Vagina (tissue), 2 donors: ENCODE measurements at places on chromosomes 2 and 18. TPM values are rescaled to one million over a fixed set of nuclear protein-coding genes. Genes with fewer than 3 reads are reported as not detected.

DNA sequence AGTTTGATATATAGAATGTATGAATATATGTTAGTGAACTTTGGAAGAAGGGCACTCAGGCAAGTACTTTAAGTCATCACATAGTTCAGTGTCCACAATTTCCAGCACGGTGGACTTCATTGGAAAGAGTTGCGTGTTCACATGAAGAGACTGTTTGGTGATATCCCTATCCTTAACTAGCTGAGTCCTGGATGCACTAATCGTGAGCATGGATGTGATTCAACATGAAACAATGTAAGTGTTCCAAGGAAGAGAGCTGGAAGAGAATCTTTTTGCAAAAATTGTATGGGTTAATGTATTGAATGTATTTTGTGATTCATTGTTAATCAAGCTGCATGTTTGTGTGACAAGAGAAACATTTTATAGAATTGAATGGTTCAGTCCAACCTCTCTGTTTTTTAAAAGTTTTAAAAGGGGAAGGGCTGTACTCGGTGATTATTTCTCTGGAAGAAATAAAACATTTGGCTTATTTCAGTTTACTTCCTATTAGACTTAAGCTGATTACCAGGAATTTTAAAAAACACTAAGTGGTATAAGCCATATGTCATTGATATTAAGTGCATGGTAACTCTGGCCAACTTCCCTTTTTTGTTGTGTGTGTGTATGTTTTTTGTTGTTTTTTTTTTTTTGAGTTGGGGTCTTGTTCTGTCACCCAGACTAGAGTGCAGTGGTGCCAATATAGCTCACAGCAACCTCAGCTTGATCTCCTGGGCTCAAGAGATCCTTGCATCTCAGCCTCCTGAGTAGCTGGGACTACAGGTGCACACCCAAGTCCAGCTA is 8.6 kb downstream of the XRCC5 start:
- DNase-seq, result no peak

DNA sequence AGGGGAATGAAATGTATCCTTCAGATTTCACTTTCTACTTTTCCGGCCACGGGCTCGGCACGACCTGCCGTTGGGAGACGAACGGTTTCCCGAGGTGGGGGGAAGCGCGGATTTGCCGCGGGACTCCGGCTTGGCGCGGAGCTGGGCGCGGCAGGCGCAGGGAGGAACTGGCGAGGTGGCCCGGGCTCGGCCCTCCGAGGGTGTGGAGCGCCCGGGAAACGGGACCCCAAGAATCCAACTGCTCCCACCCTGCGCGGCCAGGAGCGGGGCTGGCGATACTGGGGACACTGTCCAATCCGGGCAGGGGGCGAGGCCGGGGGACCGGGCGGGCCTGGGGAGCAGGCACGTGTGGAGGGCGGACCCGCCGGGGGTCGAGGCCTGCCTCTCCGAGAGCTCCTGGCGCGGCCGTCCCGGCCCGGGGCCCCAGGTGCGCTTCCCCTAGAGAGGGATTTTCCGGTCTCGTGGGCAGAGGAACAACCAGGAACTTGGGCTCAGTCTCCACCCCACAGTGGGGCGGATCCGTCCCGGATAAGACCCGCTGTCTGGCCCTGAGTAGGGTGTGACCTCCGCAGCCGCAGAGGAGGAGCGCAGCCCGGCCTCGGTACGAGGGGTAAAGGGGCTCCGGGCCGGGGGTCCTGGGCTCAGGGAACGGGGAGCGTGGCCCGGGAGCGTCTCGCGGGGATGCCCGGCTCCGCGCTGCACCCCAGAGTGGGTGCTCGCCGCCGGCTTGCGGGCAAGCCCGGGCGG is at the start of gene ANXA4:
Gene ANXA4, plus strand, starts transcription at position 560 of the 747 bp plus-strand sequence. CDS start 39,432 bp downstream, outside the sequence.
- no peak for DNase-seq

DNA sequence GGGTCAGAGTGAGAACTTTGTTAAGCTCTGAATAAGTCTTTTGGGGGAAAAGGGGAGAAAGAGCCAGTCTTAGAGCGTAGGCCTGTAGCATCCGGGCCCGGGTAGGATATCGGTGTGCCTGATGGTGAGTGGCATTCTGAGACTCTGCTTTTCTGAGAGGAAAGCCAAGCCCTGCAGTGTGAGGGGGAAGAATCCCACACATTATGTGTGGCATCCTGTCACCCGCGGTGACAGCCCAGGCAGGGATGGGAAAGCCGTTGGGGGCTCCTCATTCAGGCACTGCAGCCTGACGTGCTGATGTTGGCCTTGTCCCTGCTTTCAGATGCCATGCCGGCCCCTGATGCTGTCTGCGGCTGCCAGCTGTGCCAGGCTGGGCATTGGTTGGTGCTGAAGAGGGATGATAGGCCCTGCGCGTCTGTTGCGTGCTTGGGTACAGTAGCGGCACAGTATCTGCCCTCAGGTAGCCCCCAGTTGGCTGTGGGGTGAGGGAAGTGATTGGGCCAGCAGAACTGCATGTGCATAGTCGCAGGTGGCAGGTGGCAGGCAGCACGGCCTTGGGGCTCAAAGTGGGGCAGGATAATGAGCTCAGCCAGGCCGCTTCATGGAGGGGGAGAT is 37.6 kb downstream of the GLI2 start:
- DNase-seq, result no peak

- DNase-seq, result no peak
Observed at GRCh38 chr2:239751679-239752355, 273.3 kb downstream of the NDUFA10 start.

DNA sequence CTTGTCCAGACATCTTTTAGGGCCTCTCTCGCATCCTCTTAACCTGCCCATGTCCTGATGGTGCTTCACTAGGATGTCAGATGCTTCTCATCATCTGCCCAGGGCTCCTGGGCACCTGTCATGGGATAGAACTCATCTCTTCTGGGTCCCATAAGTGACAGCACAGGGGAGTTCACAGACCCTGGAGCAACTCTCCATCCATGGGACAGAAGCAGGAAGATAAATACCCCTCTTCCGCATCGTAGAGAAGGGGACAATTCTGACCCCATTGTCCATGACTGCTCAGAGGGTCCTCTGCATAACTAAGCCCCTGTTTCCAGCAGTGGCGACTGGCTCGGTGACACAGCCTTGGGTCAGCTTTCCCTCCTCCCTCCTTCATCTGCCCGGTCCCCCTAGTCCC is 82.3 kb downstream of the TWIST2 start:
- peak; percentile 85 for DNase-seq

DNA sequence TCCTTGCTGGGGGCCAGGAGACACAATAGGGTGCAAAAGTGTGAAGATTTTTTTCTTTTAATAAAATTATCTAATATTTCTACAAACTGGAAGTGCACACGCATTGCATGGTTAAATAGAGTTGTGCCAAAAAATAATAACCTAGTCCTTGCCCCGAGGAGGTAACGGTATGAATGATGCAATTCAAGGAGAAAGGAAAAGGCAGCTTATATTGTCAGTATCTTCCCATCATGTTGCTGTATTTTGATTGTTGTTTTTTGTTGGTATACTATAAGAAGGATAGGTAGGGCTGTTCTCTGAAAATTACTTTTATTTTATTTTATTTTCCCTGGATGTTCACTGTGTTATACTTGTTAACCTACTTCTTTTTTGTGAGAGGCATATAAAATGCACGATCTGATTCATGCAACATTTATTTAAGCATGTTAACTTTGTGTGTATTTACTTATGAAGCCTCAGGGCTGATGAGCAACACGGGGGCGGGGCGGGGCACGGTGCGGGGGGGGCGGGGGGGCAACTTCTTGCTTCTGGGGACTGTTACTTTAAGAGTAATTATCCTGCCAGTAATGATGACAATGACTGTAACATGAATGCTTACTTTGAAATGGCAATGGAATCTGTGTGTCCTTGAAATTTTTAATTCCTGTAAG is 118.6 kb downstream of the AQP4 start:
- DNase-seq, result no peak

DNA sequence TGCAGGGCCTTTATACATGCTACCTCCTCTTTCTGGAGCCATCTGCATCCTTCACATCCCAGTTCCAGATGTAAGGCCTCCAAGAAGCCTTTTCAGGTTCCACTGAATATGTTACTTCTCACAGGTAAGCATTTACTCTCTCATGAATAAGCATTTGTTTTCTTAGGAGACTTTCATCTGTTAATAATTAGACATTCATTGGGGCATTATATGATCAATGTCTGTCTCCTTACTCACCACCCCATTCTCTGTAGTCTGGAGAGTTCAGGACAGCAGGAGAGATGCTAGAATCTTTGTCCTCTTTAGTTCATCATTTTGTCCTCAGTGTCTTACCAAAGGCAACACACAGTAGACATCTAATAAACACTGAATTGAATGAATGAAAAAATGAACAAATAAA is 185.7 kb downstream of the NCKAP5 start:
- no peak for DNase-seq

DNA sequence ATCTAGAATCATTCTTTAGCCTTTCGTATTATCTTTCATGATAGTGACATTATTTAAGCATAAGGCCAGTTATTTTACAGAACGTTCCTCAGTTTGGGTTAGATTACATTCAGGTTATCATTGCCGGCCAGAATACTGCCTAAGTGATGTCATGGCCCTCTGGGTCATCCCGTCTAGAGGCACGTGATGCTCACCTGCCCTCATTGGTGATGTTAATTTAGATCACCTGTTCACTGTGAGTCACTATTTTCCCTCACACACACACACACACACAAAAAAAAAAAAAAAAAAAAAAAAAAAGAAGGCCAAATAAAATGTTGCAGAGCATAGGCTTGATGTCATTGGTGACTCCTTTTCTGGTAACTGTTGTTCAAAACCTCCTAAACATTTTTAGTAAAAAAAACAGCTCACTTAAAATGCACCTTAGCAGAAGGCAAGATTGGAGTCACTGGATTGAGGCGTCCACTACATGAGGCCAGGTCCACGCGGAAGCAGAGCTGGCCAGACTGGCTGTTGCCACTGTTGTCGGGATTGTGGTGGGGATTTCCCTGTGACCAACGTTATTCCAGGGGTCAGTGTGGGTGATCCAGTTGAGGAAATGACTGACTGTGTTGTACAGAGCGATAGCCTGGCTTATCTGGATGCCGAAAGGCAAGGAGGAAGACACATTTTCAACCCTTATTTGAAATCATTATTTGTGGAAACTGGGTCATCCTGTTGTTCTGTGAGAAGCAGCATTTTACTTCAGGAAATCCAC is 52.1 kb upstream of the CNGA3 start:
- DNase-seq, result no peak

DNA sequence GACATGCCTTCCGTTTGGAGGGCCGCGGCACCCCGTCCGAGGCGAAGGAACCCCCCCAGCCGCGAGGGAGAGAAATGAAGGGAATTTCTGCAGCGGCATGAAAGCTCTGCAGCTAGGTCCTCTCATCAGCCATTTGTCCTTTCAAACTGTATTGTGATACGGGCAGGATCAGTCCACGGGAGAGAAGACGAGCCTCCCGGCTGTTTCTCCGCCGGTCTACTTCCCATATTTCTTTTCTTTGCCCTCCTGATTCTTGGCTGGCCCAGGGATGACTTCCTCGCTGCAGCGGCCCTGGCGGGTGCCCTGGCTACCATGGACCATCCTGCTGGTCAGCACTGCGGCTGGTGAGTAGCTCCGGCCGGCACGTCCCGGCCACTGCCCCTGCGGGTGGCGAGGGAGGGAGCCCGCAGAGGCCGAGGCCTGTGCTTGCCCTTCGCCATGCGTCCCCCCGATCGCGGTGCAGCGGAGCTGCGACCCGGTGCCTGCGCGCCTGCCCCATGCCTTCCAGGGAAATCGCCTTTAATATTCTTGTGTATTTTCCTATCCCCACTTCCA is 1.2 kb downstream of the BMPR2 start:
- no peak for DNase-seq

GORASP2 gene
- total RNA-seq, result 18.2 TPM

RASGRP3 gene
- 4.2 TPM for total RNA-seq
